ENCODE measurements at places on chromosomes 4 and X. TPM values are rescaled to one million over a fixed set of nuclear protein-coding genes. Genes with fewer than 3 reads are reported as not detected.

The TEX13D gene
- total RNA-seq: not detected

The RNF212 gene
- 3.8 TPM for total RNA-seq

The CT45A2 gene
- total RNA-seq: not detected

The TBX22 gene
- total RNA-seq: not detected

- H3K27me3 ChIP-seq: peaks cover 69% of the 10 kb centered on the region
- H3K27ac ChIP-seq: no peak overlapping the region
- H3K36me3 ChIP-seq: no peaks in the 10 kb centered on the region
- H3K4me1 ChIP-seq: peaks cover 19% of the 10 kb centered on the region
- DNase-seq: no peak
Observed at GRCh38 chr4:158814636-158815330, 46.0 kb downstream of the FNIP2 start.

DNA sequence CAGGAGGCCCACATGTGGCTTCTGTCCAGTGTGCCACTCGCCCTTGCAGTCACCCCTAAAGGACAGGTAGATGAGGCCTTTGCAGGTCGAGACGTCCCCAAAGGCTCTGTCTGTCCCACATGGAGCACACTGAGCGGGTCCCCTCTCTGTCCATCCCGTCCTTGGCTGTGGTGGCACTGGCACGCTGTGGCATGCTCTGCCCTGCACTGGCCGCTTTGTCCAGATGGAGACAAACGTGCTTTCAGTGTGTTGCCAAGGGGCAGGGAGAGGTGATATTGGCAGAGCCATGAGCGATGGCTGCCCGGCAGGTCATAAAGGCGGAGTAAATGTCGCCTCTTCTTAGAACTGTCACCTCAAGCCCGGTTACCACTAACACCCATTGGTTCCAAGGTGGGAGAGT, 86.9 kb upstream of the CLDN34 start:
- no peak for DNase-seq
- no peaks in the 10 kb centered on the region for H3K27me3 ChIP-seq
- no peak overlapping the region for H3K27ac ChIP-seq
- peaks cover 3% of the 10 kb centered on the region for H3K4me1 ChIP-seq

GRCh38 chr4:185870366-185870765, 58.4 kb upstream of the SORBS2 start:
- no peak overlapping the region for H3K4me3 ChIP-seq
- no peaks in the 10 kb centered on the region for H3K36me3 ChIP-seq
- no peak overlapping the region for H3K27ac ChIP-seq
- H3K4me1 ChIP-seq: no peaks in the 10 kb centered on the region
- DNase-seq: no peak

DNA sequence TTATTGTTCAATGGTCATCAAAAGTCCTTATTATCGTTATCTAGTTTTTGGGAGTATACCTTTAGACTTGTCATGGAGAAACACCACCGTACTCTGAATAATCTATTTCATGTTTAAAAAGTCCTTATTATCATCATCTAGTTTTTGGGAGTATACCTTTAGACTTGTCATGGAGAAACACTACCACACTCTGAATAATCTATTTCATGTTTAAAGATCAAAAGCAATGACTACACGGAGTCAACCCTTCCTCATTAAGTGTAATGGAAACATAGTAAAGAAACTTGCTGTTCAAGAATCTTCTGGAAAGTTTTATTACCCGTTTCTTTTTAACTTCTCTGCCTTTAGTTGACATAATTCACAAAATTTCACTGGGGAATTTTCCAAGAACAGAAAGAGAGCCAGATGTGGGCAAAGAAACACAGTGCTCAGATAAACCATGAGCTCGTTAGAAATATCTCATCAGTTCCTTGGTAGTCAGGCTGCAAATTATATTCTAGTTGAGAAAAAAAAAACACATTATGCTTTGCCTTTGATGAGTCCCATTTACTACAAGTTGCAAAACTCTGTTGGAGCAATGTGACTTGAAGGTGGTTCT, 158.8 kb downstream of the AFAP1 start:
- H3K36me3 ChIP-seq: no peaks in the 10 kb centered on the region
- H3K27me3 ChIP-seq: no peaks in the 10 kb centered on the region
- no peaks in the 10 kb centered on the region for H3K4me1 ChIP-seq

GRCh38 chr4:19038231-19038630, 1016.7 kb upstream of the LCORL start:
- H3K27ac ChIP-seq: no peak overlapping the region
- H3K27me3 ChIP-seq: no peaks in the 10 kb centered on the region
- no peak overlapping the region for H3K4me3 ChIP-seq
- no peaks in the 10 kb centered on the region for H3K36me3 ChIP-seq
- no peak for DNase-seq
- H3K4me1 ChIP-seq: no peaks in the 10 kb centered on the region
